Stimulated activated CD4-positive, alpha-beta T cell treated with anti-CD3 and anti-CD28 coated beads, Interleukin-4, amount 100 ng/mL, for 48 hours (primary cell): ENCODE measurements at places on chromosomes 6 and 20.
A peak's percentile ranks its signal among the peaks of the same experiment; 100 is the strongest.

GRCh38 chr6:131643855-131644460 lies 6.9 kb downstream of the ENPP3 start:
- no peak for DNase-seq

- DNase-seq = no peak
Observed at GRCh38 chr6:105226598-105227294, 46.9 kb upstream of the POPDC3 start.

- no peak for DNase-seq
Observed at GRCh38 chr20:2292416-2293110, 3.2 kb upstream of the TGM3 start.

- DNase-seq = no peak
Observed at GRCh38 chr20:63542696-63543095, 4.9 kb downstream of the SRMS start.

DNA sequence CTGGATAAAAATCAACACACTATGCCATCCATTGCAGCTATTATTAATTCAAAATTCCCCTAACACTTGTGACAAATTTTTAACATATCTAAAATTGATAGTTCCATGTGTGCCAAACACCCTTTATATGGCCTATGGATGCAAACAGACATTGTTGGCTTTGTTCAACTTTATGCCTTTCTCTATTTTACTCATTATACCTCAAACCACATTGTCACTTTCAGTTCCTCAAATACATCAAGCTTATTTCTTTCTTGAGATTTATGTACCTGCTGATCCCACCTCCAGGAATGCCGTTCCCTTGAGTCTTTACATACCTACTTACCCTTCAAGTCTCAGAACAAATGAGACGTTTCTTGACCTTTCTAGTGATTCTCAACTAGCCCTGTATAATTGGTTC lies 193.5 kb upstream of the PLN start:
- DNase-seq = no peak

DNA sequence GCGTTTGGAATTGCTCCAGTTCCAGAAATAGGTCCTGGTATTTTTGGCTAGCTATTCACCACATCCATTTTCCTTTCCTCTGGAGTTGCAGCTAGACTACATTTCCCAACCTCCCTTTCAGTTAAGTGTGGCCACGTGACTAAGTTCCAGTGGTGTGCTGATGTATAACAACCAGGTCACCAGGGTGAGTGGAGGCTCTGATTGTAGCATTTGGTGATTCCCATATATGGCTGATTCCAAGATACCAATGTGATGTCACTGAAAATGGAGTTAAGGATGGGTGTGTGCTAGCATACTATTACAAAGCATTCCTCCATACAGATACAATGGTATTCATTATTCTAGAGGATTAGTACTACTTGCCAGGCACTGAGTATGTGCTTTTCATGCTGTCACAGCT lies 49.7 kb upstream of the STK35 start:
- no peak for DNase-seq

GRCh38 chr6:17987697-17988421 lies 424 bp upstream of the KIF13A start:
- peak; percentile 41 for DNase-seq

DNA sequence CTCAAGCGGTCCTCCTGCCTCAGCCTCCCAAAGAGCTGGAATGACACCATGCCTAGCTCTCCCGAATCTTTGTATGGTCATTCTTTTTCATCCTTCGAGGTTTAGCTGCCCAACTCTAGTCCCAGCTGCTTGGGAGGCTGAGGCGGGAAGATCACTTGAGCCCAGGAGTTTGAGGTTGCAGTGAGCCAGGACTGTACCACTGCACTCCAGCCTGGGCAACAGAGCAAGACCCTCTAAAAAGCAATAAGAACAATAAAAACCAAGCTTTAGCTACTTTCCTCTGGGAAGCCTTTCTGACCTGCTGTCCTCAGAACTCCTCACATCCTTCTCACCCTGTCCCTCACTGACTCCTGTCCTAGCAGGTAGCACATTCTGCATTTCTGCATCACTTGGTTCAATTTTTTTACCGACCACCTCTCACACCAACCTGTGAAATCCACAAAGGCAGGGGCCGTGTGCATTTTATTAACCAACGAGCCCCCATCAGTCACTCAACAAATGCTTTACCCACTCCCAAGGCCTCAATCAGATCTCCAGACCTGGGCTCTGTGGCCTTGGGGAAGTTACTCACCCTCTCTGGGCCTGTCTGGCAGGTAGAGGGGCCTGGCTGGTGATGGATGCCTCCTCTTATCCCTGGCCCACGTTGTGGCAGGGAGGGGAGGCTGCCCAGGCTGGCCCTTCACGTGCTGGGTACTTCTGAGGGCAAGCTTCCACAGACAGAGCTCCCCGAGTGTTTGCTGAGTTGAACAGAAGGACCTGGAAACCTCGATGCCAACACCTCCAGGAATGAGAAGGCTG lies 14.7 kb upstream of the SRC start:
- no peak for DNase-seq

DNA sequence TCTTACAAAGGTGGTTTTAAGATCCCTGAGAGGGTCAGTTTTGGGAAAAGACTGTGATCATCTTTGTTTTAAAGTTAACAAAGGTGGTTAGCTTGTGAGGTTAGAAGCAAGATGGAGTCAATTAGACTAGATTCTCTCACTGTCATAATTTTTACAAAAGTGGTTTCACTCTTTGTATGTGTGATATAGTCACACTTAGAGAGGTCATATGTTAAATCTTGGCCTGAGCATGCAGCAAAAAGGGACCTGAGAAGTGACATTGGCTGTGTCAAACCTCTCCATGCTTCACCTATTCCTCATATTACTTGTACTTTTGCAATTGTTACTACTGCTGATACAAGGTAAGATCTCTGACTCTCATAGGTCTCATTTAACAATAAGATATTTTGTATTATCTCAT lies 368.0 kb downstream of the TBC1D32 start:
- DNase-seq = no peak

DNA sequence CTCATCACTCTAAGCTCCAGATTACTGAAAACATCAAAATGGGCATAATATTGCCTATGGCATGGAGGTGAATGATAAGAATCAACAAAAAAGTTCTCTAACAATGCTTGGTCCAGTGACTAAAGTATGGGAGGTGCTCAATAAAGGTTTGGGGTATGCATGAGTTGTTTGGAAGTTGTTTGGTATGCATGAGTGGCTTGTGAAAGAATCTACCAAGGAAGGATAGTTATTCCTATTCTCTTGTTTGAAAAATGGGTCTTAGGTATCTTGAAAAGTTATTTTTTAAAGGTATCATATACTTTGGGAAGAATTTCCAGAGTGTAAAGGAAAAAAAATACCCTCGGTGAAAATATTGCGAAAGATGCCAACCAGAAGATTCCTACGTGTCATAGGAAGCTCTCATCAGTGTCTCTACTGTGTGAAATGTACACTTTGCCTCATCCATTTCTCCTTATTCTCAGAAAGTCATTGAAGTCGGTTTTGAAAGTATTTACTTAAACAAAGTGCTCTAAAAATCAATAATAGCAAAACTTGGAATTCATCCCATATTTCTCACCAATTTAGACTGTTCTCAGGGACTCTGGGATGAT lies 449.8 kb downstream of the ADGRB3 start:
- DNase-seq = no peak

GRCh38 chr6:135228486-135228885 lies 47.4 kb downstream of the MYB start:
- DNase-seq = no peak

GRCh38 chr6:18601516-18602020 lies 214.4 kb downstream of the RNF144B start:
- no peak for DNase-seq

GRCh38 chr20:1263853-1264252 lies 2.2 kb upstream of the SNPH start:
- DNase-seq = no peak

DNA sequence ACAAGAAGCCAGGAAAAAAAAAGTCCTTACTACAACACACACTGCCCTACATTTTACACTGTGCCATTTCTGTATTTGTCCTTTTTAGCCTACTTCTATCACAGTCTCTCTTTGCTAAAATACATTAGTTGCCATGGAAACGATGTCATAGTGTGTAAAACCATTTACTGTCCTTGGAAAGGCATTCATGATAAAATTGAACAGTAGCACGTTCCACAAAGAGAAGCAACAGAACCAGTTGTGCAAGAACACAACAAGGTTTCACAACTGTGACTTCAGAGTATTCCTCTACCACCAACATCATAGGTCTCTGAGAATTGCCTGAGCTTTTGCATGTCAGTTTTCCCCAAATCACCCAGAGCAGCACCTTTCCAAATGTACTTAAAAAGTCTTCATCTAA lies 20.5 kb downstream of the FYN start:
- no peak for DNase-seq

- DNase-seq = no peak
Observed at GRCh38 chr20:11352041-11352440, 565.7 kb upstream of the BTBD3 start.

DNA sequence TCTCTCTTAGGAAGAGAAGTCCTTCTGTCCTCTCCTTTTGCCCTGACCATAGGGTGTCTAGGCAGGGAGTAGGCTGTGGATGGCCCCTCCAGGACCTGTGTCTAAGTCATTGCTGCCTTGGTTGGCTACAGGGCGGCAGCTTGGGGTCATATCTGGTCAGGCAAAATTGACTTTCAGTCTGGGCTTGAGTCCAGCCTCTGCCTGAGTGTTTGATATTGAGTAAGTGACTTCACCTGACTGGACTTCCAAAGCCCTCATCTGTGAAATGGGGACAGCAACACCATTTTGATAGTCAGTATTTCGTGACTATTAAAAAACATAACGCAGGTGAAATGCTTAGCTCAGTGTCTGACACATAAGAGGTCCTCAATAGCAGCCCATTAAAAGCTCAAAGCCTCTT lies 4.6 kb downstream of the TGM3 start:
- DNase-seq = no peak

GRCh38 chr20:48782053-48782452 lies 45.7 kb downstream of the PREX1 start:
- no peak for DNase-seq

GRCh38 chr6:40148882-40149573 lies 214.8 kb upstream of the MOCS1 start:
- no peak for DNase-seq

DNA sequence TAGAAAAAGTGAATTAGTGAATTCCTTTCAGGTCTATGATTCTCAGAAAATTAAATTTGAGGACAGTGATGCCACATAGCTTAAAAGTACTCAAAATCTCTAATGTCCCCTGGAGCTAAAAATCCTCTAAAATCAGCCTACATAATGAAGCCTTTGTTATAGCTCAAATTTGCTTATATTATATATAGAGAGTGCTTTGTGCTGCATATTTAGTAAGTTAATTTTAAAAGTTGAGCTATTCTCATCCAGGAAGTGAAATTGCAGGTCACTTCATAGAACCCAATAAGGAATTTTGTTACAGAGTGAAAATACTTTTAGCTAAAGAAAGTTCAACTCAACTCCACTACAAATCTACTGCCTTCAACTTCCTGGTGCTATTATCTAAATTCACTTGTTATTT lies 507.5 kb upstream of the MAP3K7 start:
- DNase-seq = no peak

DNA sequence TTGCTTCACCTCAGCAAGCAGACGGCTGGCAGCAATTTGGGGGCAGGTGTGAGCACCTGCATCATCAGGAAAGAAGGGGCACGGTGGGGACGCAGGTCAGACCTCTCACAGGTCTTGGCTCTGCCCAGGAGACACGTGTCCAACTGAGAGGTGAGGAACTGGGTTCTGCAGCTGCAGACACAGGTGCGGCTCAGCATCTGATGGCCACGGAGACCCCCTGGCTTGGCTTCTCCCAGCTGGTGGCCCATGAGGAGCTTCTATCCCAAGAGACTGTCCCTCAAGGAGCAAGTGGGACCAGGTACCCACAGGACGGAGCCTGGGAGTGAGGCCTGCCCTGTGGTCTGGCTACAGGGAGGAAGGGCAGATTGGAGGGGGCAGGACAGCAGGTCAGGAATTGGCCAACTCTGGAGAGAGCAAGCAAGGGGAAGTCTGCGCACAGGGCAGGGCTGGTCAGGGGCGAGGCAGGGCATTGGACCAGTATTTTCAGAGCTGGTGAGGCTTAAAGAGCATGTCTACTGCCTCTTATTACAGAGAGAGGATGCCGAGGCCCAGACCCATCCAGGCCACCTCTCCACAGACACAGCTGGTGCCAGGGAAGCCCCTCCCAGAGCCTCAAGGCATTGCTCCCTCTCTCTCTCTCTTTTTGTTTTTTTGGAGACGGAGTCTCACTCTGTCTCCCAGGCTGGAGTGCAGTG lies 4.2 kb downstream of the STMN3 start:
- no peak for DNase-seq

GRCh38 chr20:32474009-32474716 lies 111.0 kb downstream of the NOL4L start:
- DNase-seq = no peak

DNA sequence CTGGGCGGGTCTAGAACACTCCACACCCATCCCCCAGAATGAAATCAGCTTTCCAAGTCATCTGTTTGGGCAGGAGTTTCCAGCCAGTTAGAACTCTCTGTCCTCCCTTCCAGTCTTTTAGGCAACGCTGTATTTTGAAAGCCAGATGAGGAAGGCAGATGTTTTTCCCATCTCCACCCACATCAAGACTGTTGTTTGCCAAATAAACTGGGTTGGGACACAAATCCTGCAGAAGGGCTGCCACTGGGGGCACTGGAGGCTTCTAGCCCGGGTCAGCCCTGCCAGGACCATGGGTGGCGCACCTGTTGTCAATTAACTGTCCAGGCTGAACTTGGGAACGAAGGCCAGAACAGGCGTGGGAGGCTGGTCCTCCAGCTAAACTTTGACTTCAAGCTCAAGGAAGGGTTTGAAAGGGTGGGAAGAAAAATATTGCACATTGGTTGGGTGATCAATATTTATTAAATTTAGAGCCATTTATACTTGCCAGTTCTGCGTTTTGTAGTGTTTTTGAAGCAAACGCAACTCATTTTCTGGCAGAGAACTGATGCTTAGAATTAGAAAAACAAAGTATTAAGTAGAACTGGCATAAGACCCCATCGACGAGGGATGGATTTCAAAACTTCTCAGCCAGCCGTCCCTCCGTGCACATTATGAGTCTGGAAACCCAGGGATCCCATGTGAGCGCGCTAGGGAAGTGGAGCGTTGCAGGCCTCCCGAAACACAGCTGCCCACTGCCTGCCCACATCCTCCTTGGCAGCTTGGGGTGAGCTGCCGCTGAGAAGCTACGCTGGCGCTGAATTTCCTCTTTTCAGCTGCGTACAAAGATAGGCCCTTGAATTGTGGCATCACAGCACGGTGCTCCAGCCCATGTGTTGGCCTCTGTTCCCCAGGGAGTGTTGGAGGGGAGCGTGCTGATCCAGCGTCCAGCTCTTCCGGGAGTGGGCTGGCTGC lies 297.4 kb downstream of the QKI start:
- no peak for DNase-seq
